ENCODE measurements at places on chromosomes 6 and 20.

DNA sequence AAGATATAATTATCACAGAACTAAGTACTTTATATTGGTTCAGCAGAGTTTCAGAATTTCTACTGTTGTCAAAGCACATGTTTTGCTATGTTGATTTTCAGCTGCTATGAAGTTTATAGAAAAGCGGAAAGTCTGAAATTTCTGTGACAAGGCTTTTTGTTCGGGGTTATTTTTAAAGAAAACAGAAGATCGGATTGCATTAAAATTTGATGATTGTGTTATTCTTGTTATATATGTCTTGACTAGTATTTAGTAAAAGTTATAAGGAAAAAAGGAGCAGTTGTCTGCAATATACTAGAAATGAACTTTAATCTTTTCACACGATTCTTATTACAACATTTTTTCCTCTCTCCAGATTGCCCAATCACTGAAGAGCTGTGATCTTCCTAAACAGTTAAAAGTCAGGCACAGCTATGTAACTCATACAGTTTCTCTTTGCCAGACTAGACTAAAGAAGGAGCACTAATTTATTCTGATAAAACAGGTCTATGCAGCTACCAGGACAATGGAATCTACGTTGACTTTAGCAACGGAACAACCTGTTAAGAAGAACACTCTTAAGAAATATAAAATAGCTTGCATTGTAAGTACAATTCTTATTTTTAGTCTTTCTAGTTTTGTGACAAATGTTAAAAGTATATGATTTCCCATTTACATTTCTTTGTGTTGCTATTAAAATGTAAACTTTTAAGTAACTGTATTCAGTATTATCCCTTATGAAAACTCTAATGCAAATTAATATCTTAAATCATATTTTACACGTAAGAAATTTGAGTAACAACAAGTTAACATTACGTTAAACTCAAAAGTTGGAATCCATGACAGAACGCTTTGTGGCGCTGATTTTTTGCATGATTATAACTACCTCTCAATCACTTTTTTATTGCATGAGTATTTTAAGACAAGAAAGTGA lies at the start of gene ENPP3:
Gene ENPP3 (plus strand): TSS at position 423 of the 913 bp plus-strand sequence. CDS start 83 bp downstream, at position 506.
- DNase-seq, result no peak

- DNase-seq, result no peak
These were observed 177.7 kb downstream of the ZDHHC14 start for GRCh38 chr6:157558487-157559200.

- no peak for DNase-seq
These were observed 103.9 kb downstream of the IPCEF1 start for GRCh38 chr6:154252678-154253077.

- no peak for DNase-seq
These were observed 85.5 kb downstream of the RNF182 start for GRCh38 chr6:14010275-14010674.

DNA sequence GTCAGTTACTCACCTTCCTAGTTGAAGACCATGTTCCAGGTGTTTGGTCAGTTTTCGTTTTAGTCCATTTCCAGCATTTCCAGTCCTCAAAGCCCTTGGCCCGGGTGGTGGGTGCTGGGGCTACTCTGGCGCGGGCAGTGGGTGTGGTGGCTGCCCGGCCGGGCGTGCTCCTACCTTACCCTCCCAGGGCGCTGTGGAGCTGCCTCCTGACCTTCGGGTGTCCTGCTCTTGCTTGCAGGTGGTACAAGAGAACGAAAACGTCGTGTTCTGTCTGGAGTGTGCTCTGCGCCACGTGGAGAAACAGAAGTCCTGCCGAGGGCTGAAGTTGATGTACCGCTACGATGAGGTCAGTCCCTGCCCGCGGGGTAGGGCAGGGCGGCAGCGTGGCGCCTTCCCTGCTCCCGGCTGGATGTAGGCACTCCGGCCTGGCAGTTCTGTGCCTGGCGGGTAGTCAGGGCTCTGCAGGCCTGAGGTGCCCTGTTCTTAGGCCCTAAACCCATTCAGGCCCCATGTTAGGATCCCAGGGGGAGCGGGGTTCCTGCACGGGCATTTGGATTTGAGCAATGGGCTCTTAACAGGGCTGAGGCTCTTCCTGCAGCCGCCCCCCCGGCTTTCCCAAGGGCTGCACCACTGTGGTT lies 145.8 kb downstream of the DTNBP1 start:
- no peak for DNase-seq

GRCh38 chr6:139846538-139847456 lies 472.3 kb upstream of the CITED2 start:
- DNase-seq, result no peak

DNA sequence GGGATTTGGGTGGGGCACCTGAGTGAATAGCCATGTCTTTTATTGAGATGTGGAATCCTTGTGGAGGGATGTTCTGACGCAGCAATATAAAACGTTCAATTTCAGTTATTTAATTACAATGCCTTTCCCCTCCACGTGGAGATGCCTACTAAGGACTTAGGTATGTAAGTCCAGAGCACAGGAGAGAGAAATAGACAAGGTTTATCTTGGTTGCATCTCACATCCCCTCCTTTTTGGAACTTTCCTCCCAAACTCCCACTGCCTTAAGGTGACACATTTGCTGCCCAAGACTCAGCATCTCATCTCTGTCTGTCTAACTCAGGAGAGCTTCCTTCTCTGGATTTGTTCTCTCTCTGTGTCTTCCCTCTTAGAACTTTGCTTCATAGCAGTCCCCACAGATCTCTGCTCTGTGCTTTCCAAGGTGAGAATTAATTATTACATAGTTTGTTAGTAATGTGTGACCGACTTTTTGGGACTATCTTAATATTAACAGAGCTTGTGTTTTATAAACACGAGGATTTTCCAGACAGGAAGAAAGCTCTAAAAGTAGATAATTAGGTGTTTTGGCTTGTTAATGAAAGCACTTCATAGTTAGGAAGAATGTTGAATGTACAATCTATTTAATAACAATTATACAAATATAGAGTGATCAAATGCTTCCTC lies 52.6 kb downstream of the COL19A1 start:
- no peak for DNase-seq

GRCh38 chr6:4932228-4932903 lies 71.5 kb downstream of the RPP40 start:
- no peak for DNase-seq

GRCh38 chr6:40499215-40499614 lies 87.9 kb downstream of the LRFN2 start:
- DNase-seq, result no peak

GRCh38 chr20:35700625-35701148 lies 1.5 kb downstream of the ROMO1 start:
- DNase-seq, result no peak

DNA sequence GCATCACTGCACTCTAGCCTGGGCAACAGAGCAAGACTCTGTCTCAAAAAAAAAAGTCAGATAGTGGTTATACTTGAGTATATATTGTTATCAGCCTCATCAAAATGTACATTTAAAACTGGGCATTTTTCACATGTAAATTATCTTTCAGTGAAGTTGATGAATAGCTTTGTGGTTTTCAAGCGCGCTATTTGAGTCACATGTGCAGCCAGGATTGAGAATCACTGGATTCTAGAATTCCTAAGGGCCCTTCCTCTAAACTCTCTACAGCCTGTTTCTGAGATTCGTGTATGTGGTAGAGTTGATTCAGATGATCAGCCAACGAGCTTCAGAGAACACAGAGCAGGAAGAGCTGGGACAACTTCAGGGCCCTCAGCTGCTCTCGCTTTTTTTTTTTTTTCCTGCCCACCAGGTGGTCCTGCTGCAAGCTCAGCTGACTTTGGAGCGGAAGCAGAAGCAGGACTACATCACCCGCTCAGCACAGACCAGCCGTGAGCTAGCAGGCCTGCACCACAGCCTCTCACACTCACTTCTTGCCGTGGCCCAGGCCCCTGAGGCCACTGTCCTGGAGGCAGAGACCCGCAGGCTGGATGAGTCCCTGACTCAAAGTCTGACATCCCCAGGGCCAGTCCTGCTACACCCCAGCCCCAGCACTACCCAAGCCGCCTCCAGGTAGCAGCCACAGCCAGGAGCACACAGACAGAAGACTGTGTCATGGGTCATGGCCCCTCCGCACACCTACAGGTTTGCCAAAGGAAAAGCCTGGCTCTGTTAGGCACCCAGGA lies 18.3 kb downstream of the C20orf173 start:
- no peak for DNase-seq

GRCh38 chr20:62362590-62362940 lies 4.5 kb downstream of the LAMA5 start:
- no peak for DNase-seq

DNA sequence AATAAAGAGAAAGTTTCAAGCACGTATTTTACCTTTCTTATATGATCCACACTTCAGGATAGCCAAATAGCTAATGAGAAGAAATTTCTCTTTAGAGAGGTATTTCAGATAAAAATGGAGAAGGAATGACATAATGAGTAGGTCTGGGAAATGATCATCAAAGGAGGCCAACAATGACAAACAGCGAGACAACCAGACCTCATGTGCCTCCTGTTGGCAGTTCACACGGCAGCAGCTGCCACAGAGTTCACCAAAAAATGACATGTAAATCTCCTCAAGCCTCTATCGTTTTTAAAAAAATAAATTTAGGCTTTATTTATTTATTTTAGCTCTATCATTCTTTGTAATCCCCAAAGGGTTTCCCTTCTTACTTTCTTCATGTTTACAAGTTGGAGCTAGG lies 47.7 kb downstream of the SLC2A12 start:
- DNase-seq, result no peak

- DNase-seq, result no peak
These were observed 272.8 kb downstream of the NKAIN2 start for GRCh38 chr6:124076336-124077048.

DNA sequence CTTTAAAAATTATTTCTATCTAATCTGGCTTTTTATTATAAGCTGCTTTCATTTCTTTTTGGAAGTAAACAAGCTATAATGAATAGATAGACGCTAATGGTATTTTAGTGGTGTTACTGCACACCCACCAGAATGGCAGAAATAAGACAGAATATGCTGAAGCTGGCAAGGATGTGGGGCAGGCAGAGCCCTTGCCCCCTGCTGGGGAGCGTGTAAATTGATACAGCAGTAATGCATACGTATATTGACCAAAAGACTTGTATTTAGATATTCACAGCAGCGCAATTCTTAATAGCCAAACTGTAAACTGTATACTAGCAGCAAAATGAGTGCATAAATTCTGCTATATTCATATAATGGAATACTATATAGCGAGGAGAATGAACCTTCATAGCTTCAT lies 35.3 kb downstream of the TMEM181 start:
- DNase-seq, result no peak

DNA sequence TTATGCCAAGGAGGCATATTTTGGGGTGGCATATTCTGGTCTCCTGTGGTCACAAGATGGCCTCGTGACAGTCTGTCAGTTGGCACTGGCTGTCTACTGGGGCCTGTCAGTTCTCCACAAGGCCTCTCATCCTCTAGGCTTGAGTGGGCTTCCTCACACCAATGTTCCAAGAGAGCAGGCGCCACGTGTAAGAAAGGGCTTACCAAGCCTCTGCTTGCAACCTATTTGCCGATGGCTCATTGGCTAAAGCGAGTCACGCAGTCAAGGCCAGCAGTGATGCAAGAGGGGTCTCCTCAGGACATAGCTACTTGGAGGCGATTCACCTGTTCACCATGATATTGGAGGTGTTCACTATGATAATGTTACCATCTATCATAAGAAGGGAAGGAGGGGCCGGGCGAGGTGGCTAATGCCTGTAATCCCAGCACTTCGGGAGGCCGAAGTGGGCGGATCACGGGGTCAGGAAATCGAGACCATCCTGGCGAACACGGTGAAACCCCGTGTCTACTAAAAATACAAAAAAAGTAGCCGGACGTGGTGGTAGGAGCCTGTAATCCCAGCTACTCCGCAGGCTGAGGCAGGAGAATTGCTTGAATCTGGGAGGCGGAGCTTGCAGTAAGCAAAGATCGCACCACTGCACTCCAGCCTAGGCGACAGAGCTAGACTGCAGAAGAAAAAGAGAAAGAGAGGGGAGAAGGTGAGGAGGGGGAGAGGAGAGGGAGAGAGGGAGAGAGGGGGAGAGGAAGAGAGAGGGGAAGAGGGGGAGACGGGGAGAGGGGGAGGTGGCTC lies 35.3 kb downstream of the C6orf52 start:
- no peak for DNase-seq

DNA sequence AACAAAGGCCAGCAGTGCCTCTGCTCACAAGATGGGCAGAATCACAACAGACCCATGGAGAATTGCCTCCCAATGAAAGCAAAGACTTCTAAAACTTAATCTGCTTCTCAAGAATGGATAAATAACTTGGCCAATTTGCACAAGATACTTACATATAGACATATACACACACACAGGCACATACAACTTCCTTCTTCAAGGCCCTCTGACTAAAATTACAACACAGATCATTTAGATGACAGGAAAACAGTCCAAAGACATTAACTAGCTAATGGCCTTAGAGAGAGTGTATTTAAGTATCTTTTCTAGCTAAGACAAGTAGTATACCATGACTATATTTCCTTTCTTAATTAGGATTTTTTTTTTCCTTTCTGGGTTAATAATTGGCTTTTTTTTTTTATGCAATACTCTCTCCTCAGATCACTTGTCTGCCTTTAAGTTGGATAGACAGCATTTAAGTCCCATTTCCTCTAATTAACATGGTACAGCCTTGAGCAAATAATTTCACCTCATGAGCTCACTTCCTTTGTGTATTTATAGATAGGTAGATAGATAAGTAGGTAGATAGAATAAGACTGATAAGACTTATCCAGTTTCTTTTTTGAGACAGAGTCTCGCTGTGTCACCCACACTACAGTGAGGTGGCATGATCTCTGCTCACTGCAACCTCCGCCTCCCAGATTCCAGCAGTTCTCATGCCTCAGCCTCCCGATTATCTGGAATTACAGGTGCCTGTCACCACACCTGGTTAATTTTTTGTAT lies 70.0 kb downstream of the NRSN1 start:
- DNase-seq, result peak; percentile 48

DNA sequence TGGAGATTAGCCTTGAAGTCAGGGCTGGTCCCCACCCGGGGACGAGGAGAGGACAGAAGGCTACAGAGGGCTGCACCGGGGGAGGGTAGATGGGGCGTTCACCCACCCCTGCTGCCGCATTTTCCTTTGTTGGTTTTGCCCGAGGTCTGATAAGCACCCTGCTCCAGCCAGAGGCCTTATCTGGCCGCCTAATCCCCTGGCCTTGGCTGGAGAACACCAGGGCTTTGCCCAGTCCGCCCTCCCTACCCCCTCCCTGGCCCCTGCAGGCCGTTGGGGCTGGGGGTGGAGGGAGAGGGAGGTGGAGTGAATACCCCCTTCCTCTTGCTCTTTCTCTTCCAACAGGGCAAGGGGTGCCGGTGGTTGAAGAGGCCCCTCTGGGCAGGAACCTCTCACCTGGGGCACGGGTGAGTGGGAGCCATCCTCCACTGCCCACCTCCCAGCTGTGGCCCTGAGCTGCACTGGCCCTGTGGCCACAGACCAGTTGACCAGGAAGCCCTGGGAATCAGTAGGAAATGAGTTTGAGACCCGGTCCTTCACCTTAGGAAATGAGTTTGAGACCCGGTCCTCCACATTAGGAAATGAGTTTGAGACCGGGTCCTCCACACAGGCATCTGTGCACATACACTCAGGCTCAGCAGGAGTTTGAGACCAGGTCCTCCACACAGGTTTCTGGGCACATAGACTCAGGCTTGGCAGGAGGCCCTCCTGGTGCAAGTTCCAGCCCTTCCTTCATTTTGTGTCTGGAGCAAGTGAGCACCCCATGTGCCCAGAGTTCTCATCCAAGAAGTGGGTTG lies 12.0 kb upstream of the GATA5 start:
- no peak for DNase-seq
